Activated T-helper 9 cell treated with anti-CD3 and anti-CD28 coated beads, Interleukin-2, amount 50 U/mL, for 16 hours (primary cell): ENCODE measurements at places on chromosomes 3 and 15.

DNA sequence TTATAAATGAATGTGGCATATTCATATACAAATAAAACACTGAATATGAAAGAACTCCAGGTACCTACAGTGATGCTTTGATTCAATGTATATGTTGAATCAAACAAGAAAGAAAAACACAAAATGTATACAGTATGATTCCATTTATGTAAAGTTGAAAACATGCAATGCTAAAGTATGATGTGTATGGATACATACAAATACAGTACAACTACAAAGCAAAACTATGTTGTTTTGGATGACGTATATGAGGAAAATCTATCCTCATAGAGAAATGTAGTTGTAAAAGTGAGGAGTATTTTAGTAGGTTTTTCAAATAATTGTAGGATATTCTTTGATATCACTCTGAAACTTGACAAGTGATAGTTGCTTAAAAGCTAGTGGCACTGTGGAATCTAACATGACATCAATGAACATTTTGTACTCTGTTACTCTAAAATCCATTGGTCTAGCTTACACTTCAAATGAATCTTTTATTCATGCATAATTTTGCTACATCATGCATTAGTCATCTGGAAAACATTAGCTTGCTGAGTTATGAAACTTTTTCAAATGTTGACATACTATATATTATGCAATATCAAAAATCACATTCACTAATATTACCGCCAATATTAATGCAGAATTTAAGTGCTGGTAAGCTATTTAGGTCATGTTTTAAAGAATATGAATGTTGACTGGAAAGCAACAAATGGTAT, 278.1 kb upstream of the CHRNA7 start:
- DNase-seq = no peak

DNA sequence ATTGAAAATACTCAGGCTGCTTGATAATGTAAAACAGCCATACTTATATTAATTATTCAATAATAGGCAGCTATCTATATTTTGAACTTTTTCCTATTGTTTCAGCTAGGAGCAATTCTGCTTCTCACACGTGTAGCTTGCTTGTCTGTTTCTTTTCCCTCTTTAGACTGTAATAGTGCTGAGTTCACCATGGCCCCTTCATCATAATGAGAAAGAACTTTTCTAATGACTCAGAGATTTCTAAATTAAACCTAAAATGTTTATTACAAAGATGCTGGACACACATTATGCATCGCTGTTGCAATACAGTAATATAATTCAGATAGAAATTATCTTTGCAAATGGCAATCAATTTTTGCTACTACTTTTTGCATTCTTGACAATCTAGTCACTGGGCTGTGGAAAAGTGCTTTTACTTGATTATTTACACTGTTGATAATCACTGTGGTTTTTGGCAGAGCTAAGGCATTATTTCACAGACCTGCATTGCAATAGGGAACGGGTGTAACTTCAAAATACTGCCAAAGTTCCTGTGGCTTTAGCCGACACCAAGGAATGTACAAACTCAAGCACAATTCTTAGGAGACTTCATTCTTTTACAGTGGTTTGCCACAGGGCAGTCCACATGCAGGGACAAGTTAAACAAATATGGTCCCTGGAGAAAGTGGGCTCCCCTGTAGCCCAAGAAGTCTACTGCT, 281.0 kb upstream of the TBL1XR1 start:
- no peak for DNase-seq

DNA sequence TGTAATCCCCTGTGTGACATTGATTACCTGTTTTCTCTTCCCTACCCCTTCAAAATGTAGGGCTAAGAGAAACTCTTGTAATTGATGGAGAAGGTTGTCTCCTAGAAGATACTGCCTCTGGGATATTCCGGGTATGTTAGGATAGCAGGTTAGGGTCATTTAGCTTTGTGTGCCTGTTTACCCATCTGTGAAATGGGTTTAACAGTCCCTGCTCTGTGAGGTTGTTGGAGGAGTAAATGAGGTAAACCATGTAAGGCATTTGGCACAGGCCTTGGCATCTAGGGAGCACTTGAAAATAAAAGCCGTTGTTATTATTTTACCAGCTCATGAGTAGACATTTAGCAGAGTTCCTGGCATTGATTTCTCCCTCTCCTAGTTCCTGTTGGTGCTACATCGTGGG, 16.4 kb downstream of the PTPRG start:
- DNase-seq = no peak

DNA sequence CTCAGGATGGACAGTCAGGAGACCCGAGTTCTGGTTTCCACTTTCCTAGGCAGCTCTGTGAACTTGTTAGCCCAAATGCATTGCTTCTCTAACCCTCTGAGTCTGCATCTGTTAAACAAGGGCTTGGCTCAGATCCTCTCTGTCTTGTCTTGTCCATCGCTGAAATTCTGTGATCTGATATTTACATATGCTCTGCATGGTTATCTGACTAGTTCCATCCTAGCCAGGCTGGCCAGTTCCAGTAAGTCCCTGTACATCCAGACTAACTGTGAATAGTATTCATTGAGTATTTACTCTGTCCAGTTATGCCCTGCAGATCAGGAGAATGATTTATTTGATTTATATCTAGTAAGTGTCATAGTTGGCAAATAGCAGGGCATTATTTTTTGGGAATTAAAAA, 27.0 kb upstream of the SV2B start:
- DNase-seq = no peak

DNA sequence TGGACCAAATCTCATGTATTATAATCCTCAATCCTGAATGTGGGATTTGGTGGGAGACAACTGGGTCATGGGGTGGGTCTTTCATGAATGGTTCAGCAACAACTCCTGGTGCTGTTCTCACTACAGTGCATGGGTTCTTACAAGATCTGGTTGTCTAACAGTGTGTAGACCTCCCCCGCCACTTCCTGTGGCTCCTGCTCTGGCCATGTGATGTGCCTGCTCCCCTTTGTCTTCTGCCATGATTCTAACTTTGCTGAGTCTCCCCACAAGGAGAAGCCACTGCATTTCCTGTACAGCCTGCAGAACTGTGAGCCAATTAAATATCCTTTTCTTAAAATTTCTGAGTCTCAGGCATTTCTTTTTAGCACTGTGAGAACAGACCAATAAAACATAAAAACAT, 557.5 kb downstream of the GOLGA6L6 start:
- no peak for DNase-seq

GRCh38 chr15:92571824-92572223, 83.8 kb downstream of the FAM174B start:
- no peak for DNase-seq

- DNase-seq = no peak
Observed at GRCh38 chr3:127439621-127440020, 150.9 kb downstream of the TPRA1 start.

DNA sequence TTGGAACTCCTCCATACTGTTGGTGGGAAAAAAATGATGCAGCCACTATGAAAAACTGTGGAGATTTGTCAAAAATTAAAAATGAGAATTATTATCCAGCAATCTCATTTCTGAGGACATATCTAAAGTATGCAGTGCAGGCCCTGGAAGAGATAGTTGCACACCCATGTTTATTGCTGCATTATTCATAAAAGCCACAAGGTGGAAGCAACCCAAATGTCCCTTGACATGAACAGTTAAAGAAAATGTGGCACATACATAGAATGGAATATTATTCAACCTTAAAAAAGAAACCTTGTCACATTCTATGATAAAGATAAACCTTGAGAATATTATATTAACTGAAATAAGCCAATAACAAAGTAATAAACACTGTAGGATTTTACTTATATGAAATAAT, 80.9 kb upstream of the ARHGEF26 start:
- no peak for DNase-seq

GRCh38 chr15:55802600-55803376, 59.8 kb upstream of the PRTG start:
- DNase-seq = no peak

DNA sequence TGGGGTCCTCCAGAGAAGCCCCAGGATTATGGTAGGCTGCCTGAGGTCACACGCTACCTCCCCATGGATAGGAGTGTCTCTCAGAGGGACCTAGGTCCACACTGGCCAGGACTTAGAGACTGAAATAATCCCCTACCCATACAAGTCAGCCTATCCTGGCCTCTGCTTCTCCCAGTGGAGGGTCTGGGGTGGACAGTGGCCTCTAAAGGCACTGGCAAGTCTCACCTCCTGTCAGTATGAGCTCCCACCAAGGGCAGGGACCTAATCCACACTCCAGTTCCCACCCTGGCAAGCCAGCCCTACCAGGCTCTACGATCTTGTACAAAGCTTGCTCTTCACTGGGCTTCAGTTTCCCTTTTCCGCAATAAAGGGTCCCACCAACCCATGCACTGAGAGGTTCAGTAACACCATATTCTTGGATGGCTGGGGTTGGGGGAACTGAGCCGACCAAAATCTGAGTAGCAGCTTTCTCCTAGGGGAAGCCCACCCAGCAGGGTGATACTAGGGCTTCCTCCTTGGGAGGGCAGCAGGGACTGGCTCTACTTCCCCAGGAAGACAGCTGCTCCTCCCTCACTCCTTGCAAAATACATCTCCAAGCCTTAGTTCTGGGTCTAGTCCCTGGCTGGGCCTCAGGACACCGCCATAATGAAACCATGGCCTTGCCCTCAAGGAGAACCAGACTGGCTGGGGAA, 2.4 kb downstream of the CISH start:
- no peak for DNase-seq

DNA sequence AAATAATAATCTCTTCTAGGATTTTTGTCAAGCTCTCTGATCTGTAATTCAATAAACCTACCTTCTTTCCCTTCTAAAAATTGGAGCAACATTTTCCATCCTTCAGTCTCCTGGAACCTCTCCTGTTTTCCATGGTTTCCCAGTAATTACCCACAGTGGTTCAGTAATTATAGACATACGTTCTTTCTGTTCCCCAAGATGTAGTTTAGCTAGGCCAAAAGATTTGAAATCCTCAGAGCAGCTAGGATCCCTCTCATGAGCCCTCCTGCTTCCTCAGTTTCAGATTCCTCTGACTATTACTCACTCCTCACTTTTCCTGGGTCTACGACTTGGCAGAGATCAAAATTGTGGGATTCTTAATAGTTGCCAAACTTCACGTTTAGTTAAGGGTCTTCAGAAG, 76.9 kb upstream of the IGSF10 start:
- no peak for DNase-seq

DNA sequence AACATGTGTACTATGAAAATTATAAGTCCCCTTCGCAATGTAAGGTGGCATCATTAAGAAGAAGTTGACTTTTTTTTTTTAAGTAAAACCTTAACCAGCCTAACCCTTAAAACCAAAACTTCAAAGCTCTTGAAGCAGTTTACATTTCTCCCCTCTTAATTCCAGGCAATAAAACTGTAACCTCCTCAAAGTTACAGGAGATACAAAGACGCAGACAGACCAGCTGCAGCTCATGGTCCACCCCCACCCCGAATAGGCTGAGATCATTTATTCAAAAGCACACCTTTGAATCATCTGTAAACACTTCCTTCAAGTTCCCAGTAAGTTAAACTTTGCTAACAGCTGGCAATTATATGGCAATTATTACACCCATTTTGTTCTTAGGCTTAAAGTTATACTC, 414.5 kb downstream of the ERC2 start:
- no peak for DNase-seq

GRCh38 chr3:17811646-17812045, 69.2 kb upstream of the TBC1D5 start:
- DNase-seq = no peak

DNA sequence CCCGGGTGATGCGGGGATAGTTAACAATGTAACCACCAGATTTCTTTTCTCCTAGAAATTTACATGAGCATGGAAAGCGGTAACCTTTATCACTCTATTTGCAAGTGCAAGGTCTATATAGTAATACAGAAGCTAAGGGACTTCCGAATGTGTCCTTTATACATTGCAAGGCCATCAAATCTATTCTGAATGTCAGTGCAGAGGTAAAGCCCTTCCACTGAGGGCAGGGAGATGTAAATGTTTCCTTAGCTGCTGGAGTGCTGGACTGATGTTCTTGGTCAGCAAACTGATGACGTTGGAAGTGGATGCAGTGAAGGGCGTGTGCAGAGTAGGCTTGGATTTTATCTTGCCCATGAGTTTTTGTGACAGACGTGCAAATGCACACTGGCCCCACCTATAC, 6.2 kb downstream of the ALDH1A3 start:
- DNase-seq = no peak

DNA sequence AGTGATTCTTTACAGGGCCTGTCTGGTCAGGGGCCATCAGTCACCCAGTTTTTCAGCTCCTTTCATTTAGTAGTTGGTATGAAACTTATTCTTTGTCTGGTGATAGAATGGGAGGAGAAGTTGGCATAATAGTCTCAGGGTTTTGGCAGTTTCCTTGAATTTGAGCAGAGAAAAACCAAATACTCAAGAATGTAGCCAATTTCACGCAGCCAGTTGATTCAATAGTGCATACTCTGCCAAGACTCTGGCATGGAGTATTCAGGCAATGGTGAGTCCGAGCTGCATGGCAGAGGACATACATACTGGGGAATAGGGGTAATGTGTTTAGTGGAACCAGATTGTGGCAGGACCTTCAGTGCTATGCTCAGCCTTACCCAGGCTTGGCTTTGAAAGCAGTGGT, 118.3 kb downstream of the GALK2 start:
- DNase-seq = no peak

DNA sequence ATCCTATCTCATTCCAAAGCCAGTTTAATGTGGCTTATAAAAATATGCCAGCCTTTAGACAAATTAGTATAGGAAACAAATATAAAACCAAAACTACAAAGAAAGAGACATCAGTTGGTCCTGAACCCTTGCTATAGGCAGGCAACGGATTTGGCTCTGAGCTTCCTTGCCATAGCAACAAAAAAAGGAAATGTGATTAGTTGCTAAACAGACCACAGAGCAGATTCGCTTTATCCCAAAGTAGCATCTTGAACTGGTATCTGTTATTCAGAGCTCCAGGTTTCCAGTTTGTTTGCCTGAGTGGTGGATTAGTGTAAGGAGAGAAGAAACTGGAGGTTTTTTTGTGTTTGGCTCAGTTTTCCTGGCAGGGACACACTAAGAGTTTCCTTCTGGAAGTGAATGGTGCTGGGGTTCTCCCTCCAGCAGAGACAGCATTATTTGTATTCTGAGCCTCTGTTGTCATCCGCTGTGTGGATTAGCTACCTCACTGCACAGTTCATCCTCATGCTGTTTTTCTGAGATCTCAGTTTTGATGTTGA, 44.1 kb downstream of the CHST2 start:
- no peak for DNase-seq

DNA sequence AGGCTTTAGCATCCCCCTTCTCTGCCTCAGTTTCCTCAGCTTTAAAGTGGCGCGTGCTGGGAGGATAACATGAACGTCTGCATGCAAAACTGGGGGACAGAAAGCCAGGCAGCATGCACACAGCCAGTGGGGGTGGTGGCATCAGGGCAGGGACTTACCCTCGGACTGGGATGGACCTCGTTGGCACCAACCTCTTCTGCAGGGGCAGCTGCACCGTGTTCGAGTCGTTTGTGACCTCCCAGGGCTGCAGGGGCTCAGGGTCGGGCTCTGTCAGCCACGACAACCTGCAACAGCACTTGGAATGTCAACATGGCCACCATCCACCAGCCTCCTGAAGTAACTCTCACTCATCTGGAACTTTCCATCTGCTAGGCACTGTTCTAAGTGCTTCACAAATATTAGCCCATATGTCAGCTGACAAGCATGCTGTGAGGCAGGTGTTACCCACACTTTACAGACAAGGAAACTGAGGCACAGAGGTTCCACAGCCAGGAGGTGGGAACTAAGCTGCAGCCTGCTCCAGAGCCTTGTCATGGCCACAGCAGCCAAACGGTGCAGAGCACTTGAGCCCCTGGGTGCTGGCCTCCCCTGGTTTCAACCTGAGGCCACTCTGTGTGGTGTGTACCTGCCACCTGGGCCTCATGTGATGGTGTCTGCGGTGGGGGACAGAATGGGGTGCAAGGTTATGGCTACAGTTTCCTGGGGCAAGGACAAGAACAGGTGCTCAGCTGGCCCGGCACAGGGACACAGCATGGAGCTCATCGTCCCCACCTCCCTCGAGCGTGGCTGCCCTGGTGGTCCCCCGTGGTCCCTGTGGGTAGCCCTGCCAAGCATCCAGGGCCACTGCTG, 6.7 kb downstream of the C3orf22 start:
- DNase-seq = no peak
